ENCODE measurements at places on chromosomes 5 and 9. TPM values are rescaled to one million over a fixed set of nuclear protein-coding genes. Genes with fewer than 3 reads are reported as not detected.

PCSK1 gene
- total RNA-seq, result 0.07 TPM

RAD1 gene
- total RNA-seq, result 21.2 TPM

DNA sequence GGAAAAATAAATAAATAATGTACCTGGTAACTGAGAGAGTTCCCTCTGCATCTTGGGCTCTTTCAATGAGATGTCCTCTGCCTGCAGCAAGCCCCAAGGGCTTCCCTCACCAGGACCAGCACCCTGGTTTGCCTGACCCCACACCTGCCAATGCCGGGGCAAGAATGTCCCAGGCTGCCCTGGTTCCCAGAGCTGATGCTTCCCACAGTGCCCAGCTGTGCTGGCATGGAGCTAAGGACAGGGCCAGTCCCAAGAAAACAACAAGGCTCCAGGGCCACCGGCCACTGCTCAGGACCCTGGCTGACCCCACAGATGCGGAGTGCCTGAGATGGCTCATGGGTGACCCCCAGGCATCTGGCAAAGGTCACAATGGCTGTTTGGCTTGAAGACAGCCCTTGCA, 123.5 kb downstream of the KCNIP1 start:
- H3K27ac ChIP-seq, result no peak overlapping the region
- no peaks in the 10 kb centered on the region for H3K27me3 ChIP-seq
- no peak for DNase-seq
- H3K4me1 ChIP-seq, result no peaks in the 10 kb centered on the region
- no peak overlapping the region for H3K4me3 ChIP-seq

- H3K27ac ChIP-seq, result no peak overlapping the region
- no peak for DNase-seq
- no peak overlapping the region for H3K4me3 ChIP-seq
- H3K36me3 ChIP-seq, result no peaks in the 10 kb centered on the region
Measured at GRCh38 chr5:133662578-133662977, 50.2 kb upstream of the FSTL4 start.

GRCh38 chr5:133366438-133366837, 245.9 kb downstream of the FSTL4 start:
- H3K27ac ChIP-seq, result no peak overlapping the region
- no peaks in the 10 kb centered on the region for H3K36me3 ChIP-seq
- H3K27me3 ChIP-seq, result no peaks in the 10 kb centered on the region
